Spinal cord (tissue), 10 donors: ENCODE measurements at places on chromosomes 4 and X. TPM values are rescaled to one million over a fixed set of nuclear protein-coding genes. Genes with fewer than 3 reads are reported as not detected.

Gene UGT2B10
- not detected for total RNA-seq

Gene EIF4E
- 142 TPM for total RNA-seq

Gene NSUN7
- total RNA-seq, result 8.2 TPM

Gene NAAA
- total RNA-seq, result 11.5 TPM

Gene BANK1
- total RNA-seq, result 0.61 TPM

Gene NSG1
- total RNA-seq, result 145 TPM

Gene TEX13B
- not detected for total RNA-seq
